GOT3 (cell line): ENCODE measurements at places on chromosomes 12 and 14.

- DNase-seq: no peak
These were observed 2.5 kb upstream of the SALL2 start for GRCh38 chr14:21528381-21529348.

- no peak for DNase-seq
These were observed 216.6 kb upstream of the C14orf180 start for GRCh38 chr14:104362761-104363605.

DNA sequence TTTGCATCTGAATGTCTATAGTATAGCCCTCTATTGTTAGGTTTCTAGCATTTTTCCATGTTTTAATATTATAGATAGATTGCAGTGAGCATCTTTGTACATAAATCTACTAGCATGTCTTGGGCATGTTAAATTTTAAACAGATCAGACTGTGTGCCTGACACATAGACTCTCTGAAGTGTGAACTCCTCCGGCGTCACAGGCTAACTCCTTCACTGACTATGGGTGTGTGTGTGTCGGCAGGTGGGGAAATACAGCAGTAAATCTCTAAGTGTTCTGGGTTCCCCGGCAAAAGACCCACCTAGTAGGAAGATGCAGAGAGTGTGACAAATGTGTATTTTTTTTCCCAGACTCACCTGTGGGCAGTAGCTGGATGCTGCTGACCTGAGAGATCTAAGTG lies 2.3 kb downstream of the VWF start:
- no peak for DNase-seq

- DNase-seq: no peak
These were observed 75.8 kb downstream of the DAD1 start for GRCh38 chr14:22513066-22513812.

GRCh38 chr12:120164293-120164692 lies 30.2 kb downstream of the GCN1 start:
- DNase-seq: no peak

GRCh38 chr12:96383991-96384390 lies 16.2 kb downstream of the CDK17 start:
- DNase-seq: no peak

- DNase-seq: no peak
These were observed 191.8 kb downstream of the BMP4 start for GRCh38 chr14:53764846-53765245.

DNA sequence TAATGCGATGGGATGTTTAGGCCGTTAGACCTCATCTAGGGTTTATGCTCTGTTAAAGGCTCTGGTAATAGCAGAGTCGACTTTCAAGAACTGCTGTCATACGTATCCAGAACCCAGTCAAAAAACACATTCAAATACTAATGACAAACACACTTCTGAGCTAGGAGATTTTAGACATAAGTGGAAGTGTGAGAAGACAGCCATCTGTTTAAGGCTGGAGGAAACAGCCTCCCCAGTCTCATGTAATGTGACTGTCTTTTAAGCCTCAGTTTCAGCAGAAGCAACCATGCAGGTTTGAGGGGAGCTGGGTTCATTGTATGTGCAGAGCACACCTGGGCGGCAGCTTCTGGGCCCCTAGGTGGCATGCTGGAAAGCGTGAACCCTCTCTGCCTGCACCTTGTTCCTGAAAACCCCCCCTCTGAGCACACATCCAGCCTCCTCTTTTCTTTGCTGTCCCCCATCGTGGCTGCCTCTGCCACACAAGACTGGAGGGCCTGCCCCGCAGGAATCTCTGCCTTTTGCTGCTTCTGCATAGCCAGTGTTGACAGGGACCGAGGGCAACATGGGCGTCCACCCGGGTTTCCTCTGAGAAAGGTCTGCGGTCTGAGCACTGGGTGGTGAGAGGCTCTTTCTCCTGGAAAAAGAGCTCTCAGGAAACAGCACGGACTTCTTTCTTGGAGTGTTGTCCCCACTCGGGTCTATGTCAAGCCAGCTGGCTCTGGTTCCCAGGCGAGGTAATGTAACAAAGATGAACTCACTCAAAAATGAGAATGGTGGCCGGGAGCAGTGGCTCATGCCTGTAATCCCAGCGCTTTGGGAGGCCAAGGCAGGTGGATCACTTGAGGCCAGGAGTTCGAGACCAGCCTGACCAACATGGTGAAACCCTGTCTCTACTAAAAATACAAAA lies 11.6 kb downstream of the WNT5B start:
- DNase-seq: no peak

GRCh38 chr12:75482646-75483045 lies 2.1 kb downstream of the GLIPR1 start:
- DNase-seq: no peak

GRCh38 chr14:23071244-23071920 lies 14.1 kb upstream of the CDH24 start:
- DNase-seq: no peak

- DNase-seq: no peak
These were observed 2.7 kb downstream of the PCNX1 start for GRCh38 chr14:70909733-70910614.

DNA sequence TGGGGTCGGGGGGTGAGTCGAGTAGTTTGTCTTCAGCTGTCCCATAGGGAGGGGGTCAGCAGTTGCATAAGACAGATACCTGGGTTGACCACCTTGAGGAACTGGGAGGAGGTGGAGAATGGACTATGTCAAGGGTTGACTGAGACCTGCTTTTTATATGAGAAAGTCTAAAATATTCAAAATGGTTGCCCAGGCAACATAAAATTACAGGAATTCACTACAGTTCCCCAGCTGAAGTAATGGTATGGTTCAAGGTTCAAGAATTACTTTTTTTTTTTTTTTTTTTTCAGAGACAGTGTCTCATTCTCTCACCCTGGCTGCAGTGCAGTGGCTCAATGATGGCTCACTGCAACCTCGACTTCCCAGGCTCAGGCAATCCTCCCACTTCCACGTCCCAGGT lies 5.1 kb upstream of the TCHP start:
- no peak for DNase-seq

DNA sequence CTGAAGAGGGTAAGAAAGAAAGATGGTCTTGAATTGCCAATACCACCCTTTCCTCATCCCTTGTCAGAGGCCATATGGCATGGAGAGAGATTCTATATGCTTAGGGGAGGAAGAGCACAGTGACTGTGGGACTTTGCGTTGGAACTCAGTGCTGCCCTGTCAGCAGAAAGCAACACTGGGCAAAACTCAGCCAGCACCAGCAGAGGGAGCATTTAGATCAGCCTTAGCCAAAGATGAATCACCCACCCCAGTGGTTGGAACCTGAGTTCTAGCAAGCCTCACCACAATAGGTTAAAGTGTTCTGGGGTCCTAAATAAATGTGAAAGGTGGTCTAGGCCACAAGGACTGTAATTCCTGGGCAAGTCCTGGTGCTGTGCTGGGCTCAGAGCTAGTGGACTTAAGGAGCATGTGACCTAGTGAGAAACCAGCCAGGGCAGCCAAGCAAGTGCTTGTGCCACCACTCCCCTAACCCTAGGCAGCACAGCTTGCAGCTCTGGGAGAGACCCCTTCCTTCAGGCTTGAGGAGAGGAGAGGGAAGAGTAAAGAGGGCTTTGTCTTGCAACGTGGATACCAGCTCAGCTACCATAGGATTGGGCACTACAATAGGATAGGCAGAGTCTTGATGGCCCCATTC lies 11.4 kb upstream of the BCAT1 start:
- DNase-seq: no peak

- DNase-seq: no peak
These were observed 46.2 kb downstream of the DPF3 start for GRCh38 chr14:72847721-72848120.
